ENCODE measurements at places on chromosomes 16 and 17.

DNA sequence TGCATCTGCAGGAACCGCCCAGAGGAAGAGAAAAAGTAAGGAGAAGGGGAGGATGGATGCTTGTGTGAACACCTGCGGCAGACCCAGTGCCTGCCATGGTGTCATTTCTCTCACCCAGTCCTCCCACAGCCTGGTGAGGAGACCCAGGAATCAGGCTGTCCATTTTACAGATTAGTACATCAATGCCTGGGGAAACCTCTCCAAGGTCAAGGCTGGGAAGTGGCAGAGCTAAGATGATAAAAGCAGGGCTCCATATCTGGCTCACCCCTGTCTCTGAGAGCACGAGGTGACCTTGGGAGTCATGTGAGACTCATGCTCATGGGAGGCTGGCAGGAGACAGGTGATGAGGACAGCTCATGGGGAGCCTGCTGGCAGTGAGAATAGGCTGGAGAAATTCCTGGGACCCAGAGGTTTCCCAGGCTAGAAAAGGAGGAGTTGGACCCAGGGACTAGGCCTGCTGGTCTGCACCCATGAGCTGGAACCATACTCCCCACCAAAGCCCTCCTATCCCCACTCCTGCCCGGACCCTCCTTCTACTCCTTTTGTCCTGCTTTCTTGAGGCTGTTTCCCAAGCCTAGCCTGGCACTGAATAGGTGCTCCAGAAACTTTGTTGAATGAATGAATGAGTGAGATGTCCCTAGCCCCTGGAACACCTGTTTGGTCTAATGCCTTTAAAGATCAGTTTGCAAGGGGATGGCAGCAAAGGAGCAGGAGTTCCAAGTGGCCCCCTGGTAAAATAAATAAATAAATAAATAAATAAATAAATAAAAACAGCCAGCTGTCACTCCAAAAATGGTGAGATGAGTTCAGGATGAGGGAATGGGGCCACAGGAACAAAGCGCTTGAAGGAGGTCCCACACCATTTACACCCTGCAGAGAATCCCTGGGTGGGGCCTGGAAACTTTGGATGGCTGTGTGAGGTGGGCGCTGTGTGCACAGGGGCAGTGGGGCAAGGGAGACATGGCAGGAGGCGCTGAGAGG lies 1.6 kb downstream of the ZNF629 start:
- DNase-seq: no peak

DNA sequence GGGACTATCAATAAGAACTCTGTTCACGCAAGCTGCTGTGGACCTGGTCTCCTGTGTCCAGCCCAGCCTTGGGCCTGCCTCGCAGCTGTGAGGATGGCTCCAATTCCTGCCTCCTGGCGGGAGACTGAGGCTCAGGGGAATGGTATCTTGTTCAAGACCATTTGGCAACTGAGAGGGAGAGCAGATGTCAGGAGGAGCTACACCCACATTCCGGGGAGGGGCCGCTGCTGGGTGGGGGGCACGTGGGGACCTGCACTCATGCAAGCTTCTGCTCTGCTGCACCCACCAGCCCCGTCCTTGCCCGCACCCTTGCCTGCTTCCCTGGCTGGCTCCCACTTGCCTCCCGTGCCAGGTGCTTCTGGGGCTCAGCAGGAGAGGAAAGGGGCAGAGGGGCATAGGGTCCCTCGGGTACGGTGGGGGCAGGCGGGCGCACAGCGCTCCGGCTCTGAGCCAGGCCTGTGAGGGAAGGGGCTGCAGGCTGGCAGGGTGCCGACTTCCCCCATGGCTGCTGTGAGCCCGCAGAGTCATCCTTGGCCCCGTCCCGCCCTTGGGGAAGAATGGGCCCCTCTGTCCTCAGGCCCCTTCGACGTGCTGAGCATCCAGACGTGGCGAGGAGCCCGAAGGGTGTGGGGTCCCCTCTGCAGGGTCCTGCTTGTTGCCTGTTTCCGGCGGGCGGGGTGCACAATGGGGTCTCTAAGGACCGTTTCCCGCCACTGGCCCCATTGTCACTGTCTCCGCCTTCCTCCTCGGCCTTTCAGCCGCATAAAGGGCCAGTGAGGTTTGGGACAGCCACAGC lies 2.7 kb downstream of the METRN start:
- DNase-seq: no peak

DNA sequence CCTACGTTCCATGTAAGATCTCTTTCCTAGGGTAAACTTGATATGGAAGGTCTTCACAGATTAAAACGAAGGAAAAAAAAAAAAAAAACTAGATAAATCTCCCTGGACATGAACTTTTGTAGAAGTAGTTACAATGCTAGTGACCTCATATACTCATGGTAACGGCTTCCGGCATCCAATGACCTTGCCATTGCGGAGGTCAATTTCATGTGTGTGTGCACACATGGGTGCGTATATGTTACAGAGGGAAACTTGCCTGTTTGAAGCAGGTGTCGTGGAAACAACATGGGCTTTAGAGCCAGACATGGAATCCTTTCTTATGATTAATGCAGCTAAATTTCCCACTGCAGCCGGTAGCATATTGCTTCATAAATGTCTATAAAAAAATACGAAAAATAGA lies 435.5 kb downstream of the MAF start:
- no peak for DNase-seq

GRCh38 chr17:77961741-77962140 lies 3.2 kb downstream of the TNRC6C start:
- DNase-seq: no peak

GRCh38 chr17:49583889-49584288 lies 8.2 kb downstream of the NXPH3 start:
- DNase-seq: no peak

DNA sequence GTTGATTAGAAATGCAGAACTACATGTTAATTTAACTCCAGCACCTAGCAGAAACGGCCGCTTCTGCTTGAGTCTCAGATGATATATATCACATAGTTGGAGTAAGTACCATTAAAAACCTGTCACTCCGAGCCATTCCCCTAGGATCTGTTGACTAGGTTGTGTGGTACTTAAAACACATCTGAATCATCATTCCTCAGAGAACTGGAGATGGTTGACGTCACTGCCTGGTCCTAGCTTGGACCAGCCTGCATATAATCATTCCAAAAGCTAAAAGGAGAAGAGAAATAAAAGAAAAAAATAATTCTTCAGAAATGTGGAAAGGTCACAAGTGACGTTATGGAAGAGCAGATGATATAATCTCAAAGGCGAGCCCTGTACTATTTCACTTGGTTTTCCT lies 31.3 kb upstream of the RASL10B start:
- DNase-seq: peak; percentile 18

GRCh38 chr17:62950067-62950466 lies 16.0 kb upstream of the TANC2 start:
- DNase-seq: peak; percentile 54

DNA sequence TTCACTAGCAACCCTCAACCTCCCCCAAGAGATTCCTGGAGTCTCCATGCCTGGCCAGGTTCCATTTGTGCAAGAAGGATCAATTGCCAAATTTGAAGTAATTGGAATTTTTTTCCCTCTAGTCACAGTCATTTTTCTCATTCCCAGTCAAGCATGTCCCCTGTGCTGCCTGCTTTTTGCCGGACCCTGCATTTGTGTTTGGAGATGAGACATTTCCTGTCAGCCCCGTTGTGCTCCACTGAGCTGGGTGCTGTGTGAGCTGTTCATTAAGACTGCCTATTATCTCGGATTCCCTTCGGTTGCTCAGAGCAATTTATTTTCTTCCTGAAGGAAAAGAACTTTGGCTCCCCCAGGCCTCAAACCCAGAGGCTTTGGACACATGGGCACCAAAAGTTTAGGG lies 201.0 kb upstream of the NLRP1 start:
- DNase-seq: peak; percentile 91

- no peak for DNase-seq
Observed at GRCh38 chr17:32307658-32308057, 34.3 kb downstream of the C17orf75 start.

DNA sequence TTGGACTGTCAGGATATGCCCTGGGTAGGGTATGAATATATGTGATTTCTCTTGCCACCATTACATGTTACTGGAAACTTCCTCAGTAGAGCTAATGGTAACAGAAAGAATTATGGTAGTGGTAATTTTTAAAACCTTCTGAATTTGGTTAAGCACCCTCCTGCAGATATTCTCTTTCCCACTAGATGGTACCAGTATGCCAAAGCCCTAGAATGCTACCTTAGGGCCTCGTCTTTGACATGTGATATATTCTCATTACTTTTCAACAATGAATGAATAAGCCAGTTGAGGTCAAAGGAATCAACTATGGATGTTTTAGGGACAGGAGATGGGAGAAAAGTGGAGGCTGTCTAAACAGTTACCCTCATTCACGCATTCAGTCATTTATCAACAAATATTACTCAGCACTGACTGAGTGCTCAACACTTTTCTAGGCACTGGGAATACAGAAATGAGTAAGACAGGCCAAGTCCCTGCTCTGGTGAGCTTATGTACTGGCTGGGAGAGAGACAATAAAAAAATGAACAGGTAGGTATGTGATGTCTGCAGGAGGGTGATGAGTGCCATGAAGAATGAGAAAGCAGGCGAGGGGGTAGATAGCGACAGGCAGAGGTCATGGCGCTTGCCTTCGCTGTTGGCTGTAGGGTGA lies 14.7 kb downstream of the CDH13 start:
- peak; percentile 47 for DNase-seq

GRCh38 chr16:10870137-10870776 lies 6.7 kb upstream of the CIITA start:
- DNase-seq: no peak

GRCh38 chr16:19991614-19992013 lies 82.1 kb downstream of the GPR139 start:
- DNase-seq: no peak

GRCh38 chr17:19270704-19271611 lies 33.8 kb downstream of the EPN2 start:
- DNase-seq: no peak

- no peak for DNase-seq
Observed at GRCh38 chr17:45814622-45815606, 29.8 kb upstream of the SPPL2C start.

DNA sequence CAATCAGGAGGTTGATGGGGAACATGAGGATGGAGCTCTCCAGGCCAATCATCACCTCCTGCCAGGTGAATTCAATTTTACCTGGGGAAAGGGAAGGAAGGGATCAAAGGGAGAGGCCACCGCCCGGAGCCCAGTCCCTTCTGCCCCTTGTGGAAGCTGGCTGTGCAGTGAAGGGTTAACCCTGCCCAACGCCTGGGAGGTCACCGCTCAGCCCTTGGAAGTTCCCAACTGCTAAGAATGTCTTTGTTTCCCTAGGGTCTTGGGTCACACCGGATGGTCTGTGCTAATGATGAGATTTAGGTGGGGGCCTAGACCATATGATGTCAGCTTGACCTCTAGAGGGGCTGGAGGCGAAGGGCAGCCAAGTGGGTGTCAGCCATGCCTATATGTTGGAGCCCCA lies 52.1 kb upstream of the GCSH start:
- no peak for DNase-seq

DNA sequence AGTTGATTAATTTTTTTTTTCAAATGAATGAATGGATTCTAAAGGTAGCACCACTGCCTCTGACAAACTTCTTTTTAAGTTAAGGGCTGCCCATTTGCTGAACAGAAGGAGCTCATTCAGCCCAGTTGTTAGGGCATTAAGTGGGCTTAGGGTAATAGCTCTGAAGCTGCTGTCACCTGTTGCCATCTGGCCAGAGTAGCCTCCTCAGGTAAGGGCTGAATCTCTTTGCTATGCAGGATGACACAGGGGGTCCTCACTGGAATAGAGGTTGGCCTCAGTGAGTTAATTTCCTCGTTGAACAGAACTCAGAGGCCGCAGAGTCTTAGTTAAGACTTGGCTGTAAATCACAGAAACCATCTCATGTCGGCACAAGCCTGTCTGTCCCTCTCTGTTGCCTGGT lies 232.8 kb downstream of the CCDC182 start:
- DNase-seq: no peak

GRCh38 chr16:4384509-4384942 lies 12.9 kb downstream of the VASN start:
- peak; percentile 74 for DNase-seq

- no peak for DNase-seq
Observed at GRCh38 chr16:58389724-58390123, 2.5 kb upstream of the GINS3 start.

- no peak for DNase-seq
Observed at GRCh38 chr16:9425236-9425635, 333.8 kb downstream of the HAPSTR1 start.

- DNase-seq: no peak
Observed at GRCh38 chr17:57535249-57535966, 209.7 kb downstream of the CCDC182 start.

GRCh38 chr16:49858200-49859124 lies 2.5 kb upstream of the ZNF423 start:
- no peak for DNase-seq

GRCh38 chr17:67392111-67392510 lies 15.0 kb downstream of the PITPNC1 start:
- no peak for DNase-seq

DNA sequence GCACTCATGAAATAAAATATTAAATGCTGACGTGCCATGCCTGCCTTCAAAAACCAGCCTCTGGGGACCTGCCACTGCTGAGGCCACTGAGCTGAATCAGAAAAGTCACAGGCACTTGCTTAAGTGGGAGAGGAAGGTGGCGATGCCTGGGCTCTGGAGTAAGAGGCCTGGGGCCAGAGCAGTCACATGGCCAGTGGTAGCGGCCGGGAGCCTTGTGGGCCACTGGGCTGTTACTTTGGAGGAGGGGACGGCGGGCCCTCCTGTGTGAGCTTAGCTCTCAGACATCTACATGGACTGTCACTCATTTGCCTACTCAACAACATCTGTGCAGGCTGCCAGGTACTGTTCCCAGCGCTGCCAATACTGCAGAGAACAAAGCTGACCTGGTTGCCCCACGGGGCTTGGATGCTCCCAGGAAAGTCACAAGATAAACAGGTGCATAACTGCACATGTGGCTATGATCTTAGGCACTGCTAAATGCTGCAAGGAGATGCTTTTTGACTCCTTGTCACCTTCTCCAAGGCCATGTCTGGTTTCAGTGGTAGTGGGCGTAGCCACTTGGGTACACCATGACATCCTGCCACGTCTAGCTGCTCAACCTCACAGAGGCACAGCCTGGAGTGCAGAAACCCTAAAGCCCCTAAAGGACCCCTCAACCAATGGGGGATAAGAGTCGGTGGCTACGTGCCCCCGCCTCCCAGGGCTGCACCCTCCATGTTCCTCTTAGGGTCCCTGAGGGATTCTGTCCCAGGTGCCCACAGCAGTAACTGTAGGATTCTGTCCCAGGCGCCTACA lies 11.6 kb downstream of the COTL1 start:
- DNase-seq: no peak

GRCh38 chr16:78523212-78523985 lies 423.9 kb downstream of the WWOX start:
- no peak for DNase-seq

DNA sequence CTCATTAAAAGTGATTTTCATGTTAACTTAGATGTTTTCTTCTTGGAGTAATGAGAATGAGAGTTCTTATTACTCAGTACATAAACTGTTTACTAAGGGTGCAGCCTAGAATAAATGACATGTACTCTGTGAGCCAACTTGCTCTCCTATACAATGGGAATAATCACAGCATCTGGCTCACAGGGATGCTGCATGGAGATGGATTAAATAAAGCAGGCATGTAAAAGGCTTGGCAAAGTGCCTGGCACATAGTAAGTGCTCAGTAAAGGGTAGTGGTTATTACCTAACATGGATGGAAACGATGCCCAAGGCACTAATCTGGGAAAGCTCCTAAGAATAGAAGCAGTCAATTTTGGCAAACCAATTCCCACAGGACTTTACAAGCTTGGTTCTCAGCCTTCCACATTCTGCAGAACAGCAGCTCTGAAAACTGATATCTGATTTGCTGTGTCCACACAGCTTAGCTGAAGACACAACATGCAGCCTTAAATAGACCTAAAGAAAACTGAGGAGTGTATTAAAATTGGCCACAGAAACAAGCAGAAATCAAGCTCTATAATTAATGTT lies 176.1 kb downstream of the ABCC12 start:
- no peak for DNase-seq

- DNase-seq: peak; percentile 95
Observed at GRCh38 chr16:75931043-75931442, 204.8 kb upstream of the CPHXL start.
